ENCODE measurements at places on chromosomes 4 and X.

DNA sequence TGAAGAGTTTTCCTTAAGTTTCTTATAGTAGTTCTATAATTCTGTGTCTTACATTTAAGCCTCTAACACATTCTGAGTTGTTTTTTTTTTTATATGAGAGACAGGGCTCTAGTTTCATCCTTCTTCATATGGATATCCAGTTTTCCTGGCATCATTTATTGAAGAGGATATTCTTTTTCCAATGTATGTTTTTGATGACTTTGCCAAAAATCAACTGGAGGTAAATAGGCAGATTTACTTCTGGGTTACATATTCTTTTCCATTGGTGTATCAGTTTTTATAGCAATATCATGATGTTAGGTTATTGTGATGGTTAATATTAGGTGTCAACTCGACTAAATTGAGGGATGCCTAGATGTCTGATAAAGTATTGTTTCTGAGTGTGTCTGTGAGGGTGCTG is 650.7 kb upstream of the GRID2 start:
- DNase-seq: no peak

DNA sequence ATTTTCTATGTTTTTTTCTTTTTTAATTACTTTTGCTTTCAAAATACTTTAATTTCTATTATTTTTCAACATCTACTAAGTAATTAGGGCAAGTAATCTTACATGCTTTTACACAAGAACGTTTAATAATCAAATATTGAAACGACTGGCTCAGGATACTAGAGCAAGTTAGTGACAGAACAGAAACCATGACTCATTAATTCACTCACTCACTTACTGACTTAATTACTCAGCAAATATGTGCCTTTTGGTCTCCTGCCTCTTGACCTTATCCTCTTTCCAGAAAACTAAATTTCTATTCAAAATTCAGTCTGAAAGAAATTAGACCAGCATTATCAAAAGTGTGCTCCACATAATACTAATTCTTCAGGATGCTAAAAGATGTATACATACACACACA is 314.9 kb upstream of the TEX13C start:
- no peak for DNase-seq

- DNase-seq: no peak
Measured at GRCh38 chrX:136206916-136207315, 44.3 kb downstream of the MAP7D3 start.

DNA sequence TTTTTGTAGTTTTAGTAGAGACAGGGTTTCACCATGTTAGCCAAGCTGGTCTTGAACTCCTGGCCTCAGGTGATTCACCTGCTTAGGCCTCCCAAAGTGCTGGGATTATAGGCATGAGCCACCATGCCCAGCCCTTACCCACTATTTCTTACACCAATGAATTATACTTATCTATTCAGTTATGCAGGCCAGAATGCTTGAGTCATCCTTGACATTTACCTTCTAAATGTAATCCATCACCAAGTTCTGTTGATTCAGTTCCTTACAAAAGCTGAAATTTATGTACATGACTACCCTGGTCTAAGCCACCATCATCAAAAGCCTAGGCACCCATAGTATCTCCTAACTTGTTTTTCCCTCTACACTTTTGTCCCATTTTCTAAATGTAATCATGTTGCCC is 585.7 kb downstream of the IL15 start:
- DNase-seq: peak; percentile 4

GRCh38 chr4:150525321-150525868 is 56.6 kb upstream of the MAB21L2 start:
- DNase-seq: no peak

DNA sequence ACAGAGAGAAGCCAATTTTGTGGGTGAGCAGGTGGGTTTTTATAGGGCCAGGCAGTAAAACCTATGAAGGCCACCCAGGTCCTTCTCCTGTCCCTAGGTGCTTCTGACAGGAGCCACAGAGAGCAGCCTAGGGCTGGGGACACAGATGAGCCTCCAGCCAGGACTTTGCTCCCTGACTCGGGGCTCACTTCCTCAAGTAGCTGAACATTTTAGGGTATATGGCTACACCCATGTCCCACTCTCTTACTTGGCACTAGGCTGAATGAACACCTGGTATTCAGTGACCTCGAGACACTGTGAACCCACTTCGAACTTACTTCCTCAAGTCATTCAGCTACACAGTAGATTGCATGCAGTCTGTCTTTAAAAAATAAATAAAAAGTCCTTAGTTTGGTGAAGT is 217.3 kb downstream of the MID1IP1 start:
- DNase-seq: no peak

GRCh38 chr4:23728393-23728792 is 161.5 kb downstream of the PPARGC1A start:
- no peak for DNase-seq

- no peak for DNase-seq
Measured at GRCh38 chr4:3183008-3183407, 66.0 kb upstream of the MSANTD1 start.

DNA sequence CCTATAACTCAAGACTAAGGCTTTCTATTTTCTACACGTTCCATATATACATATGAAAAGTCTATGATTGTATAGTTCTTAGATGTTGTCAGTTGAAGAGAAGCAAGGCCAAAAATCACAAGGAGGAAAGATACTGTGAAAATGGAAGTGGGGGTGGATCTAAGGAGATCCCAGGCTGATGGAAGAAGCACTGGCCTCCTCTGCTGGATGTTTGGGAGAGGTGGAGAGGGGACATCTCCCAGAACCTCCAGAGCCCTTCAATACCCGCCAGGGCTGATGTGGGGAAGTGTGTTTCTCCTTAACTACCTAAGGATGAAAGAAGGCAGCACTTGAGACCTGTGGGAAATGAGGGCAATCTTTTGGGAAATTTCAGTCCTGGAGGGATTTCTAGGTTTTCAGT is 67.4 kb downstream of the RASGEF1B start:
- DNase-seq: no peak

DNA sequence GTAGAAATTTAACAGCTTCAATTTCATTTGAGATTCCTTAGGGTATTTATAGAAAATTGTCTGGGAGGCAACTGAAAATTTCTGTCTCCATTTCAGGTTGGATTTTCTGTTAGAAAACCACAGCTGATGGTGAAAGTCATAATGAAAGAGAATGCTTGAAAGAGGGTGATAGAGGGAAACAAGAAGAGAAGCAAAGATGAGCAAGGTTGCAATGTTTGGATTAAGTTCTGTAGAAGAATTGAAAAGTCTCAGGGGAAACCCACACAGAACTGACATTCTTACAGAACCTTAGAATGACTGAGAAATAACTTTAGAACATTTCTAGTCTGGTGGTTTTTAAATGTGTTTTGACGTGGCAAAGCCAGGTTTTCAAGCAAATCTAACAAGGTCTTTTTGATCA is 14.7 kb downstream of the GBA3 start:
- DNase-seq: no peak

DNA sequence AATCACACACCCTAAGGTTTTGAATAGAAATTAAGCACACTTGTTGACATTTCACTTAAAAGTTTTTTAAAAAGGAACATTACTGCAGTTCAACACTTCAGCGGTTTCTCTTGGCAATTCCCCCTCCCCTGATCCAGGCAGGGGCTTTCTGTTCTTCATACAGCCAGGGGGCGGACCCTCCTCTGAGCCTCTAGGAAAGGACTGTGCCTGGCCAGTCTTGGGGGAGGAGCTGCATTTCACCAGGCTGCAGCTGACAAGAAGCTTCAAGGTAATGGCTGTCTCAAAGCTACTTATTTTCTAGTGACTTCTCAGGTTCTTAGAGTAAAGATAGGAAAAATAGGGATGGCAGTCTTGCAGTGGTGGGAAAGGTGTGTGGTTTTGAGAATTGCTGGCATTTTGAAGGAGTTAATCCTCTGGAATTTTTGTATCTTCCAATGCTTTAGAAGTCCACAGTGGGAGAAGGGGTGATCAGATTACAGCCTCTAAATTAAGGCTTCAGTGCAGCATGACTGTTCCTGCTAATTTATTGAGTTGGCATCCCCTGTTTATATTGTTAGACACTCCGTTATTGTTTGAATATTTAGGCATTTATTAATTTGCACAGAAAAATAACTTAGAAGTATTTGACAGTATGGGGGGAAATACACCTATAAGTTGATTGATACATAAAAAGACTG is 33.5 kb downstream of the PWWP3B start:
- DNase-seq: no peak

DNA sequence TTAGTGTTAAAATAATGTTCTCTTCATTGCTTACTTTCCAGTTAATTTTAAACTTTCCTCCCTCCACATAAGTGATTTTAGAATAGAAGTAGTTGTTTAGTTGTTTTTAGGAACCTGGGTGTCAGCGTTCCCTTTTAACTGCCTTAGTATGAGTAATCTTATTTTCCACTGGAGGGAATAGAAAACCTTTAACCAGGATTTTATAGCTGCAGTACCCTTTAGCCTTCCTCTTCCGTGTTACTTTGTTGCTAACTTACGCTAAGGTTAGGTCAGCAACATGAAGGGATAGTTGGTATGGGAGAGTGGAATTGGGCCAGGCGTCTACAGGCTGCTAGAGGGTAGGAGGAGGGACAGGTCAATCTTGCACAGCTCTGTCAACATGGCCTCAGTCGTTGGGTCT is 31.5 kb downstream of the SMS start:
- no peak for DNase-seq

DNA sequence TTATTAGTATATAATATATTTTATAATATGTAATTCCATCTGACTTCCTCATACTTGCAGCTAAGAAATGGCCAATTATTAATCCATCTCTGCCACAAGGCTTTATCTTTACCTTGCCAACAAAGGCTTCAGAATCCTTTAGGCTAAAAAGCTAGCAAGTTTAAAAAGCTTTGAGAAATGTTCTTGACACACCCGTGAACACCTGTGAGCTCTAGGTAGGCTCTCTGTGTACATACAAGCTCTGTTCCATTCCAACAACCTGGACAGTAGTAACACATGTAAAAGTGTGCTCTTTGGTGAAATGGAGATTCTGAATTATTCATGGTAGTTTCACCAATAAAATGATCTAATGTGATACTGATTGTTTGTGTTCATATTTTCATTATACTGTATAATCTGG is 49.7 kb upstream of the USP9X start:
- DNase-seq: no peak

- DNase-seq: no peak
Measured at GRCh38 chr4:25386926-25387325, 9.9 kb downstream of the ANAPC4 start.

DNA sequence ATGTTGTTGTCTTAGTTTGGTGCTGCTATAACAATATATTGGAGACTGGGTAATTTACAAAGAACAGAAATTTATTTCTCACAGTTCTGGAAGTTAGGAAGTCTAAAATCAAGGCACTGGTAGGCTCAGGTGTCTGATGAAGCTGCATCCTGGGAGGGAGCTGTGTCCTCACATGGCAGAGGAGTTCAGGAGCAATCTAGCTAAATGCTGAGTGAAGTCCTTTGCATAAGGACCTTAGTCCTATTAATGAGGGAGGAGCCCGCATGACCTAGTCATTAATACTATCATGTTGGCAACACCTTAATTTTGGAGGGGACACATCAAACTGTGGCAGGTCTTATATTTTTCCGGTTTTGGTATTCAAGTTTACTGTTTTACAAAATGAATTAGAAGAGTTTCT is 36.0 kb upstream of the NSUN7 start:
- no peak for DNase-seq

DNA sequence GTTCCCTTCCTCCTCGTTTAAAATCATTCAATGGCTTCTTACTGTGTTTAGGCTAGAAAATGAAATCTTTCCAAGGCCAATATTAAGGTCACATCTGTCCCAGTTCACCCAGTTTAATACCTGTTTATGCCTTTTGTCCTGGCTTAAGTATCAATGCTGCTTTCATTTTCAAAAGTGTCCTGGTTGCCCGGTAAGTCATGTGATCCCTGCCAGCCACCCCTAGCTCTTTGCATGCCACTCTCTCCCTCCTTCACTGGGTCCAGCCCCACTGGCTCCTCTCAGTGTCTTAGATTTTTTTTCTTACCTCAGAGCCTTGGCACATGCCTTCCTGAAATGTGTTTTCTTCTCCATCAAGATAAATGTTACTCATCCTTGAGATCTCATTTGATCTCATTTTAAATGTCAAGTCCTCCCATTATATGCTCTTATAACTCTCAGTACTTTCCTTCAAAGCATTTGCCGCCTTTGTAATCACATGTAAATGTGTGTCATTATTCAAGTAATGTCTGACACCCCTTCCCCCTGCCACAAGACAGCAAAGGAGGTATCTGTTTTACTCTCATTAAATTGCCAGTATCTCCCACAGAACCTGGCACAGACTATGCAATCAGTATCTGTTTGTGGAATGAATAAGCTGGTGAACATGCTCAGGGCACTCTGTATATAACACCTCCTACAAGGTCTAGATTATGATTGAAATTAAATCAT is 472.5 kb upstream of the RPS6KA3 start:
- DNase-seq: no peak

DNA sequence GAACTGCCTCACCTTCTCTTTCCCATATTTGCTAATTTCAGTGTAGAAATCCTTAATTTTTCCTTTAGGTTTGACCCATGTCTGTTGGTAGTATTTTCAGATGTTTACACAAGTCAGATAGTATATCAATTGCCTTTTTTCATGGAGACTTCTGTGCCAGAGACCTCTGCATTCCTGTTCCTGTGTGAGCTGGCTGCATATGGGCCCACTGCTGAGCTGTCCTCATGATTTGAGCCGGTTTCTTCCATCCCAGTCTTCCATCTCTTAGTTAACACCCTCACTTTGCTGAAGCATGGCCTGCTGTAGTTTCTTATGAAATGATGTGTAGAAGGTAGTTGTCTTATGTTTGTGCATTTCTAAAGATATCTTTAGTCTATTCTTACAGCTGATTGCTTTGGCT is 40.0 kb downstream of the CDS1 start:
- no peak for DNase-seq

GRCh38 chr4:23958749-23959148 is 68.9 kb upstream of the PPARGC1A start:
- no peak for DNase-seq

GRCh38 chr4:108834166-108834834 is 71.4 kb upstream of the ETNPPL start:
- DNase-seq: peak; percentile 17

- no peak for DNase-seq
Measured at GRCh38 chr4:81180916-81181315, 34.1 kb downstream of the PRKG2 start.

DNA sequence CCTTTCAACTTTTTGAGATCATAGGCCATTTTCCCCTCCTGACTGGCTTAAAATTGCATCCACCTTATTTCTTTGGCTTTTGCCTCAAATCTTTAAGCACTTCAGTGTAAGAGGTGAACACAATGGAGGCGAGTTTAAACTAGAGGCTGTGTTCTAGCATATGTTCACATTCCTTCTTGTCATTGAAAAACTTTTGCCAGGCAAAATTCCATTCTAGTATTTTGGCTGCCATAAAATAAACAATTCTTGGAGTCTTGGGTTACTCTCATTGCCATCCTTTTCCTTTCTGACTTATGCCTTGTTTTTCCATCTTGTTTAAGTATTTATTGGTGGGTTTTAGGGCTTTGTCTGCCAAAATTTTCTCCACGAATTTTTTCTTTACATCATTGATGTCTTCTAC is 137.3 kb upstream of the ANXA10 start:
- no peak for DNase-seq

GRCh38 chr4:93263166-93263565 is 565.4 kb upstream of the ATOH1 start:
- no peak for DNase-seq

All from amniotic stem cell (primary cell).